ENCODE measurements at places on chromosomes 11 and 22.
A peak's percentile ranks its signal among the peaks of the same experiment; 100 is the strongest.

- no peak for DNase-seq
Observed at GRCh38 chr11:113732092-113732491, 26.0 kb upstream of the TMPRSS5 start.

GRCh38 chr11:8292351-8292750 lies 28.7 kb upstream of the LMO1 start:
- no peak for DNase-seq

GRCh38 chr11:65646958-65647701 lies 9.2 kb downstream of the SIPA1 start:
- no peak for DNase-seq

- DNase-seq, result no peak
Observed at GRCh38 chr11:92580908-92581307, 356.3 kb downstream of the FAT3 start.

- no peak for DNase-seq
Observed at GRCh38 chr11:87198266-87198881, 160.6 kb downstream of the TMEM135 start.

- no peak for DNase-seq
Observed at GRCh38 chr11:36095716-36096115, 151.9 kb downstream of the LDLRAD3 start.

- DNase-seq, result no peak
Observed at GRCh38 chr11:69651834-69652620, 11.1 kb downstream of the CCND1 start.

GRCh38 chr11:113979431-113979830 lies 4.5 kb downstream of the HTR3A start:
- DNase-seq, result no peak

DNA sequence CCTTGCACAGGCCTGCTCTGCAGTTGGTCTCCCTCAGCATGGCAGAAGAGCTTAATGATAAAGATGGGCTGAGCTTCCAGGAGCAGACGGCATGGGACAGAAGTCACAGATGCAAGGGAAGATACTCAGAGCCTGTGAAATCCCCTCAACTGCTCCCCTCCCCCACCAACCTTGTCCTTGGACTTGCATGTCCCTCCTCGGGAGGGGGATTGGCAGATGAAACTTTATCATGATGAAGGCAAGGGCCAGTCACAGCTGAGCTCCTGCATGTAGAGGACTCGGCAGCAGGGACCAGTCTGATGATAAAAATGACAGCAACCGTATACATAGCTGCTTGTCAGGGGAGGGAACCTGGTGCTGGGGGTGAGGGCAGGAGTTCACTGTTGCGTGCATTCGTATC lies 6.8 kb upstream of the SLC22A8 start:
- DNase-seq, result no peak

DNA sequence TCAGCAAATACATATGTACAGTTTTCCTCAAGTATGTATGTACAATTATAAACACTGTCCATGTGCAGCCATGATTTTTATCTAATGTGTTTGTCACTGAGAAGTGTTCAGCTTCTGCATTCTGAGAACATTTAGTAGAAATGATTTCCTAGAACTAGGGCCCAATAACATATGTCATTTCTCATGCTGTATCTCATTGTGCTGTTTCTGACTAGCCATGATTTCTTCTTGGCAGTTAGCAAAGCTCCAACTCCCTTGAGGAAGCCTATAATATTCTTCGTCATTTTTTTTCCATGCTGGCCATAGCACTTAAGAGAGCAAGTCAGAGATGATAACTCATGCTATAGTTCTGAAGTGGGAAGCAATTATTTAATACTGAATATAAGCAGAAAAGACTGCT lies 187.8 kb downstream of the DDX10 start:
- no peak for DNase-seq

- DNase-seq, result no peak
Observed at GRCh38 chr11:79045800-79046304, 395.0 kb downstream of the TENM4 start.

DNA sequence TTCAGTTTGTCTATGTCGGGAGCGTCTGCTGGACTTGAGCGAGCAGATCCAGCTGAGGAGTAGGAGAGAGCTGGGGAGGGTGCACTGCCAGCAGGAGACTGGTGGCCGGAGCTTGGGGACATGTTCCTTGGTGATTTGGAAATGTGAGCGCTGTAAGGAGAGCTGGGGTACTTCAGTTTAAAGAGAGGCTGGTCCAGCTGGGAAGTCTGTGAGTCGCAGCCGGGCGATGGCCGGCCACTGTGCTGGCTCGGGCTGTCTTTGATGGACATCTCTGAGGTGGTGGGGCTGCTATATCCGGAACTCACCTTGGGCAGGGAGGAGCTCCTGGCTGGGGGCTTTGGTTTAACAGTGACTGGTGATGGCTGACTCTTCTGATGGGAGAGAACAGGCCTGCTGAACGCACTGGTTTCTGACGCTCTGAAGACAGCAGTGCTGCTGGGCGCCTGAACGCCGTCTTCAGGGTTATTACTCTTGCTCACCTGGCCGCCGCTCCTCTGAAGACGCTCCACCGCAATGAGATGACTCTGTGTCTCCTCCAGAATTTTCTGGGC lies 63.6 kb upstream of the PITPNB start:
- no peak for DNase-seq

DNA sequence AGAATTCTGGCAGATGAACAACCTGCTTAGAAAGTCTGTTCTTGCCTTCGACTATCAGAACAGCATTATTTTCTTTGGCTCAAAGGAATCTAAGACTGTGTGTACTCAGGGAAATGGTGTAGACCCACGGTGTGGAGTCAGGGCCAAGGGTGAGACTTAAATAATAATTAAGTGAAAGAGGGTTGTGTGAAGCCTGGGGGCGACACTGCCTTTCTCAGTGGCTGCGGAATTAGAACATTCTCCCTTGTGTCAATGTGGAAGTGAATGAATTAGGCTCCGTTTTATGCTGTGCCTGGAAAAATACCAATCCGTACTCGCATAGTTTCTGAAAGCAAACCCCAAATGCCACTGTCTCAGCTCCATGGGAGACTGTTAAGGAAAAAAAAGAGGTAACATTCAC lies 50.7 kb downstream of the NAV2 start:
- no peak for DNase-seq

- DNase-seq, result no peak
Observed at GRCh38 chr11:94675813-94676212, 92.3 kb upstream of the AMOTL1 start.

- DNase-seq, result no peak
Observed at GRCh38 chr11:15918212-15918611, 438.1 kb downstream of the SOX6 start.

GRCh38 chr22:25645964-25646363 lies 81.5 kb downstream of the GRK3 start:
- DNase-seq, result no peak

- DNase-seq, result peak; percentile 41
Observed at GRCh38 chr11:75275581-75275980, 35.0 kb downstream of the TPBGL start.

- DNase-seq, result no peak
Observed at GRCh38 chr11:36101466-36101865, 157.6 kb downstream of the LDLRAD3 start.

GRCh38 chr22:25950111-25950510 lies 208.1 kb downstream of the MYO18B start:
- DNase-seq, result no peak

DNA sequence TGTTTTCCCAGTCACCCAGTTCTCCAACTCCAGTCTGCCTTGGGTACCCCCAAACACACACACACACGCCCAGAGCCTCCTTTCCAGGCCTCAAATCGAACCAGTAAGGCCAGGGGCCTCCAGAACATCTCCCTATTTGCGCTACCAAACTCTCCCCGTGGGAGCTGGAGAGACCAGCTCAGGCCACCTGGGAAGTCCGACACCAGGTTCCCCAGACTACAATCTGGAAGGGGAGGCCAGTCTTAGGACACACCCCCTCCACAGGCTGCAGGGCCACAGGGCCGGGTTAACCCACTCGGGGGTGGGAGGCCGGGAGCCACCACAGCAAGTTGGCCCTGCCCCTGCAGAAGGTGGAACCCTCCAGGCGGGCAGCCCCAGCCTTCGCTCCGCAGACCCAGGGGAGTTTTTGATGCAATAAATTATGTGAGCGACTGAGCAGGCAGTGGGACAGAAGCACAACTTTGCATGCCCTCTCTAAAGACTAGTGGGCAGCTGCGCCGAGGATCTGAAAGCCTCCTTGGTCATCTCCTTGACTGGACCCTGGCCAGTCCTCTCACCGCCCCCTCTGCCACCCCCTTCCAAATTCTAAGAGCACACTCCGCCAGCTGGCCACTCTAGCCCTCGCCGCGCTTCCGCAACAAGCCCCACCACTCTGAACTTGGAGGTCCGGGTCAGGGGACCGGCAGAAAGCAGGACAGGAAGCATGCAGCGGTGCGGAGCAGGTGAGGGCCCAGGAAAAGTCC lies 2.8 kb downstream of the IGF2 start:
- no peak for DNase-seq

- DNase-seq, result no peak
Observed at GRCh38 chr11:73227571-73228211, 9.6 kb downstream of the P2RY2 start.

GRCh38 chr11:27201454-27202302 lies 161.1 kb downstream of the BBOX1 start:
- DNase-seq, result no peak

- no peak for DNase-seq
Observed at GRCh38 chr11:117959438-117960149, 26.6 kb upstream of the IL10RA start.

- DNase-seq, result no peak
Observed at GRCh38 chr22:28449041-28449440, 230.6 kb downstream of the TTC28 start.

DNA sequence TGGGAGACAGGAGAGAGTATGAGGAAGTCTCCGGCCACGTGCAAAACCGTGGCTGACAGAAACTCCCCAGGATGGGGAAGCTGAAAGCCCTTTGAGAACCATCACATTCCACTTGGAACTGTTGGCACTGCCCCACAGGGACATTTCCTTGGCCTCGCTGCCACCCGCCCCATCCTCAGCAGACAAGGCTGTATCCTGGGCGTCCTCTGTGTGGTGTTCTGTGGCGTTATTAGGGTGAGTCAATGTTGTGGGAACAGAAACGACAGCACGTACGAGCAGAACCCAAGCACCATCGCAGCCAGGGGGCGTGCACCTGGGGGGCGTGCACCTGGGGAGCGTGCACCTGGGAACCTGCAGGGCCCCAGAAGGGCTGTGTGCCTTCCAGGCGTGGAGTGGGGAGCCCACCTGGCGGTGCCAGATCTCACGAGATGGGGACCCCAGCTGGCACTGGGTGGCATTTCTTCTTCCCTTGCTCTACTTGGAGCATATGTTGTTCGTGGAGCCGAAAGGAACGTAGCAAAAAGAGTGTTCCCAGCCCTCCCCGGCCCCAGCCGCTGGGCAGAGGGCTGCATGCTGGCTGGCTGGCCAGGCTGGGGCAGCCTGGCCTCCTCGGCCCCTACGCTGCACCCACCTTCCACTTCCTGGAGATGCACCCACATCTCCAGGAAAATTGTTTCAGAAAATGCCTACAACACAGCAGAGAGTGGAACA lies 35.4 kb downstream of the NFAM1 start:
- DNase-seq, result no peak

DNA sequence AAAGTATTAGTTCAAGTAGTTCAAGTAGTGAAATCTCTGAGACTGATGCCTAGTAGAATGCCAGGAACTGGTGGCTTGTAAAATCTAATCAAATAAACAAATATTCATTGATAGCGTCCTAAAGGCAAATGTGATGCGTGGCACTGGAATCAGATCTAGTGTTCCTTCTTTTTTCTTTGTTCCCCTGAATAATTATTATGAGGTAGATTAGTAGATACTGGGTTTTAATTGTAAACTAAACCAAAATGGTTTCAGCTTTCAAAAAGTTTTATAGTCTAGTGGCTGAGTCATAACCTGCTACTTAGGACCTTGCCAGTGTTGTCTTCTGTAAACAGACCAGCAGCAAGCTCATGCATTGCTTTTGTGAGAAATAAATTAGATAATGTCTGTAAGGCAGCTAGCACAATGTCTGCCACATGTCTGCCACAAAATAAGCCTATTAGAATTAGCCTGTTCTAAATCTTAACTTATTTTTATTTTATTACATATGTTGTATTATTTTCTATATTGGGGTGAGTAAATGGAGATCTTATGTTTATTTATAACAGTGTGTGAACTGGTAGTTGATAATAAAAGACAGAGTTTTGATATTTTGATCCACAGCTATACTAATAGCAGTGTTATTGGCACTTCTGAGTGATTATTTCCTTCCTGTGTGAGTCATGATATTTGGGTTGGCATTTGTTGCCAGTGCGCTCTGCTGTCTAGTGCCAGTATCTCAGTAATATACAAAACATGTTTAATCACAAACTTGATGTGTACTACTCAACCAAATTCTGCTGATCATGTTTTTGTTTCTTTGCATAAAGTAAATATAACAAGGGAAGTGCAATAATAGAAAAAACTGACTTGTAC lies 135.7 kb downstream of the TMEM135 start:
- DNase-seq, result no peak

- DNase-seq, result no peak
Observed at GRCh38 chr11:118533769-118534729, 3.1 kb downstream of the TMEM25 start.

- DNase-seq, result no peak
Observed at GRCh38 chr22:30241576-30242371, 4.8 kb downstream of the LIF start.

- no peak for DNase-seq
Observed at GRCh38 chr11:121553806-121554205, 101.0 kb upstream of the SORL1-AS1 start.
